Pulmonary artery endothelial cell (primary cell): ENCODE measurements at places on chromosomes 12 and 14.

DNA sequence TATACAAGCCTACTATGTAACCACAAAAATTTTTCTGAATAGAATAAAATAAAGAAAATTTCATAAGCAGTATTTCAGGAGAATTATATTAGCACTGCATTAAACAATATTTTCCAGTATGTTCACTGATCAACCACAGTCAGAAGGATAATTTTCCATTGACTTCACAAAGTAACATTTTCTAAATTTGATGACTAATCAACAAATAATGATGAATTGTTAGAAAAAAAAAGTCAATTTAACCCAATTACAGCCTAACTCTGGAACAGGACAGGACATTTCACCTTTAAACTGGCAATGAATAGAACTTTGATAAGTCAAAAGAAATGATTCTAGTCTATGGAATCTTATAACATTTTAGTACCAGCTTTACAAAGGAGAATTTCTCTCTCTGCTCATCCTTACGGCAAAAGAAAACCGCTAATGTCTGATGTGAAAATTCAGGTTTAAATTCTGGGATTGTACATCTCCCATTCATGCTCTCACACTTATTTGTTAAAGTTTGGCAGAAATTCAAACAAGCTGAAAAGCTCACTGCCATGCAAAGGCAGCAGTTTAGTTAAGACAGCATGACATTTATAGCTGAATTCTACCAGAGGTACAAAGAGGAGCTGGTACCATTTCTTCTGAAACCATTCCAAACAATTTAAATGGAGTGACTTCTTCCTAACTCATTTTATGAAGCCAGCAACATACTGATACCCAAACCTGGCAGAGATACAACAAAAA lies 84.5 kb downstream of the MDGA2 start:
- no peak for DNase-seq

GRCh38 chr14:91835197-91835919 lies 32.0 kb downstream of the TC2N start:
- no peak for DNase-seq

DNA sequence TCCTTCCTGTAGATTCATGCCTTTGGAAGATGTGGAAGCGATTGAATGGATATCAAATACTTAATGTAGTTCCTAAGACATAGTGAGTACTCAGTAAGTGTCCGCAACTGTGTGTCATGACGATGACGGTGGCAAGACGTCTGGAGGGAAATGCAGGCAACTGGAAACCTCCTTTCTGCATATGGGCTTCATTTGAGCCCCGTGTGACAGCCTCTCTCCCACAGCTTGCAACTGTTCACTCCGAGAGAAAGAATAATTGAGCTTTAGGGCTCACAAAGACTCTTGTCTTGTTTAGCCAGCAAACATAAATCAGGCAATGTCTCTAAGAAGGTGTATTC lies 6.9 kb downstream of the CFAP251 start:
- DNase-seq: no peak

DNA sequence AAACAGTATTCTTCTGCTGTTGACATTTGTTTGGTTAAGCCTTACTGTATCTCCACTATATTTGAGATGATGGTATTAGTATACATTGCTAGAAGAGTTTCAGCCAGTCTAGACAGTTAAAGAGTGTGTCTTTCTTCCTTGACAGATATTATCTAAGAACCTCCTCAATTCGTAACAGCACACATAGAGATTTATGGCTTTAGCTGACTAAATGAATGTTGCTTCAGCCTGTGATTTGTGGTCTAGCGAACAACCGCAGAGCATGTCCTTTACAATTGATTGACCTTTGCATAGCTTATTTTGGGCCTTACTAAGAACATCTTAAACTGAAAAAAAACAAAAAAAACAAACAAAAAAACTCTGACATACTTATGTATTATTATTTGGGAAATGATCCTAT lies 122.2 kb downstream of the DAAM1 start:
- no peak for DNase-seq

DNA sequence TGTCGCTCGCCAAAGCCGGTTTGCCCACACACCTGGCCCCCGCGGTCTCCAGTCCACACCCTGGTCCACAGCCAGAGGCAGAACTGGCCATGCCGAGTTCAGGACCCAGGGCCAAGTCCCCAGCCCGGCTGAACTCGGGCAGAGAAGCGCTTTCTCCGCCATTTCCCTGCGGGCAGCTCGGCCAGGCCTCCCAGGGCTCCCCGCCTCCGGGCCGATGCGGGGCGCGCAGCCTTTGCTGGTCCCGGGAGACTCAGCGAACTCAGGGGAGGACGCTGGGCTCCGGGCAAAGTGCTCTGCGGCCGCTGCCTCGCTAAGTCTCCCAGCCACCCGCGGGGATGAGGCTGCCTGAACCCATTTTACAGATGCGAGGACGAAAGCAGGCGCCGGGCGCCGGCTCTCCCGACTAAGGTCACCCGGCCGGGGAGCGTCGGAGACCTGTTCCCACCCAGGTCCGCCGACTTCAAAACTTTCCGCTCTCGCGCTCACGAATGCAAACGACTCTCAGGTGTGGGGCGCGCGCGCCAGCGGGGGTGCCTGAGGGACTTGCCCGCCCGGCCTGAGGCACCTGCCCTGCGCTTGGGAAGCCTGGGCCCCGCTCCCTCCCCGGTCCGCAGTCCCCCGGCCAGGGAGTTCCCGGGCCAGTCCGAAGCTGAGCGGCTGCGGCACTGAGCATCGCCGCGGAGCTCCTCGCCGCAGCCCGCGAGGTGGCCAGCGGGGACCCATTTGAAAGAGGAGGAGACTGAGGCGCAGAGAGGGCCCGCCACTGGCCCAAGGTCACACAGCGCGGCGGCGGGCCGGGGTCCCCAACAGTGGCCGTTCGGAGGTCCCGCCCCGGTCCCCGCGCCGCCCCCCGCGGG lies 627 bp downstream of the TESC start:
- DNase-seq: no peak

DNA sequence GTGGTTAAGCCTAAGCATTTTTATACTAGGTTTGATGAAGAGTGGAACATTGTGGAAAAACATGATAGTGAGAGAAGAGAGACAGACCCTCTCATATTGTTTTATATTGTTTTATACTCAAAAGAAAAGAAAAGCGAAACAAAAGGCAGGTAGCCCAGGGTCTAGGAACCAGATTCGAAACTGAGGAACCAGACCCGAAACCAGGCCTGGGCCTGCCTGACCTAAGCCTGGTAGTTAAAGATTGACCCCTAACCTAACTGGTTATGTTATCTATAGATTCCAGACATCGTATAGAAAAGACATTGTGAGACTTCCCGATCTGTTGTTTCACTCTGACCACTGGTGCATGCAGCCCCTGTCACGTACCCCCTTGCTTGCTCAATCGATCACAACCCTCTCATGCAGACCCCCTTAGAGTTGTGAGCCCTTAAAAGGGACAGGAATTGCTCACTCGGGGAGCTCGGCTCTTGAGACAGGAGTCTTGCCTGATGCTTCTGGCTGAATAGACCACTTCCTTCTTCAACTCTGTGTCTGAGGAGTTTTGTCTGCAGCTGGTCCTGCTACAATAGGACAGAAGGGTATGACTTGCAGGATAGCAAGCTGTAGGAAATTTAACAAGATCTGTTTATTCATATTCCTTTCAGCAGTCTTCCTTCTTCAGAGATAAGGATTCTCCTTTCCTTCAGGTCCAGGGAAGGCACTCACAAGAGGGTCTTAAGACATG lies 147.1 kb upstream of the PLEKHA5 start:
- no peak for DNase-seq

GRCh38 chr12:88553941-88554658 lies 26.2 kb downstream of the KITLG start:
- peak; percentile 35 for DNase-seq

- DNase-seq: no peak
Observed at GRCh38 chr12:64618953-64619590, 8.8 kb downstream of the RASSF3 start.

DNA sequence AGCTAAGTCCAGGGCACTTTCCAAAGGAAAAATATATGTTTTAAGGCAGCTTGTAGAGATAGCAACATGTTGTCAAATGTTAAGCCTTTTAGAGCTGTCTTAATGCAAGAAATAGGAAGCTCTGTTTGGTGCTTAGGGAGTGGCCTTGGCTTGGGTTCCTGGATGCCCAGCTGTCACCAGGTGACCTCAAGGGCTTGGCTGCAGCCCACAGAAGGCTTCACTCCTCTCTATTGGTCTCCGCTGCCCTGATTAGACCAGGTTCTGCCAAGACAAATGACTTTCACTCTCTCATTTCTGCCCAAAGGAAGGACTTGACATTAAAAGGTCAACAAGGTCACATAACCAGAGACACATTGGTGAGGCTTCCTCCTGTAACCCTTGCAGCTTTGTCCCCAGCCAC lies 76.8 kb downstream of the WSCD2 start:
- no peak for DNase-seq

GRCh38 chr14:93316716-93317115 lies 16.1 kb downstream of the BTBD7 start:
- DNase-seq: no peak

GRCh38 chr12:94380507-94380906 lies 79.2 kb downstream of the CEP83 start:
- DNase-seq: no peak

DNA sequence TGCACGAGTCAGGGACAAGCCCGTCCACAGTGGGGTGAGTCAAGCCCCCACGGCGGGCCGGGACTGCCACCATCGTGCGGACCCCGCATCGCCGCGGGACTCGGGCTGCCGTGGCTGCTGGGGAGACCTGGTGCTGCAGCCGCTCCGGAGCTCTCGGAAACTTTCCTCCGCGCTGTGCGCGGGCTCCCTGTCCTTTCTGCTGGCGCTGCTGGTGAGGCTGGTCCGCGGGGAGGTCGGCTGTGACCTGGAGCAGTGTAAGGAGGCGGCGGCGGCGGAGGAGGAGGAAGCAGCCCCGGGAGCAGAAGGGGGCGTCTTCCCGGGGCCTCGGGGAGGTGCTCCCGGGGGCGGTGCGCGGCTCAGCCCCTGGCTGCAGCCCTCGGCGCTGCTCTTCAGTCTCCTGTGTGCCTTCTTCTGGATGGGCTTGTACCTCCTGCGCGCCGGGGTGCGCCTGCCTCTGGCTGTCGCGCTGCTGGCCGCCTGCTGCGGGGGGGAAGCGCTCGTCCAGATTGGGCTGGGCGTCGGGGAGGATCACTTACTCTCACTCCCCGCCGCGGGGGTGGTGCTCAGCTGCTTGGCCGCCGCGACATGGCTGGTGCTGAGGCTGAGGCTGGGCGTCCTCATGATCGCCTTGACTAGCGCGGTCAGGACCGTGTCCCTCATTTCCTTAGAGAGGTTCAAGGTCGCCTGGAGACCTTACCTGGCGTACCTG lies 1.1 kb downstream of the PDE3A start:
- DNase-seq: peak; percentile 37

DNA sequence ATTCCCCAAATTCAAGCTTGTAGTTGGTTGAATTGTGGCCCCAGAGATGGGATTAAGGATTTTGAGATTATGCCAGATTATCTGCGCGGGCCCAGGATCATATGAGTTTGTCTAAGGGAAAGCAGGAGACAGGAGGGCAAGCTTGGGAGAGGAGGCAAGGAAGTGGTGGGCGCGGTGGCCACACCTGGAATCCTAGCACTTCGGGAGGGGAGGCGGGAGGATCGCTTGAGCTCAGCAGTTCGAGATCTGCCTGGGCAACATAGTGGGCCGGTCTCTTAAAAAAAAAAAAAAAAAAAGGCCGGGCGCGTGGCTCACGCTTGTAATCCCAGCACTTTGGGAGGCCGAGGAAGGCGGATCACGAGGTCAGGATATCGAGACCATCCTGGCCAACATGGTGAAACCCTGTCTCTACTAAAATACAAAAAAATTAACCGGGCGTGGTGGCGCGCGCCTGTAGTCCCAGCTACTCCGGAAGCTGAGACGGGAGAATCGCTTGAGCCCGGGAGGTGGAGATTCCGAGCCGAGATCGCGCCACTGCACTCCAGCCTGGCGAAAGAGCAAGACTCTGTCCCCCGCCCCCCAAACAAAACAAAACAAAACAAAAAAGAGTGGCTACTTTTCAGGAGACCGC lies 881 bp upstream of the PUS1 start:
- DNase-seq: no peak

- DNase-seq: no peak
Observed at GRCh38 chr12:3113671-3114325, 36.6 kb downstream of the TSPAN9 start.

GRCh38 chr12:80038062-80038560 lies 61.2 kb upstream of the OTOGL start:
- DNase-seq: no peak

- DNase-seq: no peak
Observed at GRCh38 chr14:104541905-104542465, 37.6 kb upstream of the C14orf180 start.

DNA sequence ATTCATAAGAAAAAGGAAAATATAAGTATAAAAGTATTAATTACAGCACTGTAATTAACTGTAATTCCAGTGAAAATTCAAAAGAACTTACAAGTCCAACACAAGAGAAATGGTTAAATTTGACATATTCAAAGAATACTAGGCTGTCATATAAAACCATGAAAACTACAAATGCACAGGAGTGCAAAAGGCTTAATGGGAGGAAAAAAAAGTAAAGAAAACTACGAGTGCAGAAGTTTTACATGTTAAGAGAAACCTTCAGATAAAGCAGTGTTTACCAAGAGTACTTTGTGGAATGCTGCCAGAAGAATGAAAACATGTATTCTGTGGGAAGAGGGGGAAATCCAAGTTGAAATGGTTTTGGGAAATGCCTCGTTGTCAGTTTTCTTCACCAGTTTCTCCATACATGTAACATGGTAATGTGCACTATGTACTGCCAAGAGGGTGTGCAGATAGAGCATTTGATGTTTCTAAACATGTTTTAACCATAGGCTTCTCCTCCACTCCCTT lies 9.1 kb downstream of the HEATR5A start:
- DNase-seq: no peak

DNA sequence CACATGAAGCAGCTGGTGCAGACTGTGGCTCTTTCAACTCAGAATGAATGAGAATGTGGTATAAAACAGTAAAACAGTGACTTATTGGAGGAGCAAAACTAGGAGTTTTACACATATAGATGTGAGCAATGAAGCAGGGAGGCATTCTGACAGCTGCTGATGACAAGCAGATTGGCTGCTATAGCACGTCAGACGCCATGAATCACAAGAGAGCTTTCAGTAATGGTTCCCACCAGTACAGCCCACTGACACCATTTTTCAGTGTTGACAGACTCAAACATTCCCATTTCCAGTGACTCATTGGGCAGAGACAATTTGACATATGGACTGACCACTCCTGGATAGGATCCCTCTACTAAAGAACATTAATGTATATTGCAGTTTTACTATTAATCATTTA lies 24.6 kb upstream of the FSCB start:
- DNase-seq: no peak

DNA sequence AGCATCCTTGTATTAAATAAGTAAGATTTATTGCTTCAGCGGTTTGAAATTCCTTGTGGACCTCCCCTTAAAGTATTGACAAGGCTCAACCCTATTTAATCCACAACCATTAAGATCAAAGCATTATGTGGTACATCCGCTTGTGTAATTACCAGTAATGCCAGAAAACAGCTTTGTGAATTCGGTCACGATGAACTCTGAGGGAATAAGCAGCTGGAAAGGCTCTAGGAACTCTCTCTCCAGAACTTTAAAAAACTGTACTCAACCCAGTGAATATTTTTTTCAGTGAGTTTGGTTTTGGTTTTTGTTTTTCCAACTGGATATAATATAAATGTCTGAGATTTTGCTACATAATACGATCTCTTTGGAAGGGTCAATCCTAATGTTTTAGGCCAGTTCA lies 49.3 kb upstream of the DIO2 start:
- no peak for DNase-seq

- no peak for DNase-seq
Observed at GRCh38 chr12:120496413-120497340, 764 bp downstream of the DYNLL1 start.

GRCh38 chr12:113778432-113779132 lies 187.5 kb downstream of the RBM19 start:
- no peak for DNase-seq
